ENCODE measurements at places on chromosomes 2 and 18.

GRCh38 chr2:106147159-106147558, 46.9 kb downstream of the UXS1 start:
- DNase-seq = no peak

- no peak for DNase-seq
Measured at GRCh38 chr2:106812383-106812782, 73.6 kb downstream of the ST6GAL2 start.

DNA sequence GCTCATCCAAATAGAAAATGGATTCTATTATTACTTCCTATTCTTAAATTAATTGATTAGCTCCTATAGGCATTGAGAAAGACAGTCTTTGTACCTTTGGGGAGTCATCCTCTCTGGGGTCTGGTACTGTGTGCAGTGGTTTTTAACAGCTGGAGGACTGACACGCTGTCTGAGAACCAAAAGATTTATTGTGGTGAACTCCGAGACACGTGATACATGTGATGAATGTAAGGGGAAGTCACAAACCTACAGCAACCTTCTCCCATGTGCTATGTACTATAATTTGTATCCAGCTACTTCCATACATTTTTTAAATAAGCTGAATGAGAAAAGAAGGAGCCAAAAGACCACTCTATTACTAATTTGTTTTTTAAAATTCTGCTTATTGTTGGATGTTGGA, 133.7 kb downstream of the GALNT3 start:
- peak; percentile 10 for DNase-seq

GRCh38 chr2:63814114-63814513, 27.6 kb upstream of the UGP2 start:
- no peak for DNase-seq

DNA sequence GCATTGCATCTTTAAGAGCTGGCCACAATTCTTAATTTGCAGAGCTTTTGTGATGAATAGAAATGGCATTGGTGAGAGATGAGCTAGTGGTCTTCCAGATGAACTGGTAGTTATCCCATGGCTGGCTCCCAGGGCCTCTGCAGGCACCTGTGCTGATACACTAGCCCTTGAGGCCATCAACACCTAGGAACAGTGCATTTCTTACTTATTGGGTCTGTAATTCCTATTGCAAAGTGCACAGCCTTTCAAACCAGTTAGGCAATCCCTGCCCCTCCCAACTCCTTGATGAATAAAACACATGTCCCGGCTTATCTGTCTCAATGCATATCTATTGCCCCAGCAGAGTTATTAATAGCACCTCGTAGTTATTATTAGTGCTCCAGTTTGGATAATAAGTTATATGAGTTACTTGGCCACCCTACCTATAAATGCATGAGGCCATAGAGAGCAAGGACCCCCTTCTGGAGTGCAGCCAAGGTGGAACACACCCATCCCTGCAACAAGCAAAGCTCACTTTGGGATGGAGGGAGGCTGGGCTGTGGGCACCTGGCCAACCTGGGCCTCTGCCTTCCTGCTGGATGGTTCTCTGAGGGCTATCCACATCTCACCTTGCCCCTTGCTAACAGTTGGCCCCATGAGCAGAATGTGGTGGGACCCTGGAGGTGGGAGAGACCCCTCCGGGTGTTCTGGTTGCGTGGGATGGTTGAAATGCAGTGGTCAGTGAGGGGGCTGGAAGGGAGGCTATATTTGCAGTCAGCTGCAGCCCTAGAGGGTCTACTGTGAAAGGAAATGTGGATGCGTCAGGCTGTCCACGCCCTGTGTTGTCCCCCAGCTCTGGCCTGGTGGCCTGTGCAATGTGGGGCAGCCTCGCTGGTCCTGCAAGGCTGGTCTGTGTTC, 455.9 kb upstream of the HS6ST1 start:
- no peak for DNase-seq

- DNase-seq = peak; percentile 4
Measured at GRCh38 chr18:33404244-33404873, 36.2 kb downstream of the CCDC178 start.

- DNase-seq = no peak
Measured at GRCh38 chr2:193539188-193539587, 1344.5 kb upstream of the TMEFF2 start.

GRCh38 chr2:111121828-111122630, 1.3 kb downstream of the BCL2L11 start:
- peak; percentile 88 for DNase-seq

GRCh38 chr2:50602636-50603327, 429.1 kb downstream of the NRXN1 start:
- DNase-seq = no peak

DNA sequence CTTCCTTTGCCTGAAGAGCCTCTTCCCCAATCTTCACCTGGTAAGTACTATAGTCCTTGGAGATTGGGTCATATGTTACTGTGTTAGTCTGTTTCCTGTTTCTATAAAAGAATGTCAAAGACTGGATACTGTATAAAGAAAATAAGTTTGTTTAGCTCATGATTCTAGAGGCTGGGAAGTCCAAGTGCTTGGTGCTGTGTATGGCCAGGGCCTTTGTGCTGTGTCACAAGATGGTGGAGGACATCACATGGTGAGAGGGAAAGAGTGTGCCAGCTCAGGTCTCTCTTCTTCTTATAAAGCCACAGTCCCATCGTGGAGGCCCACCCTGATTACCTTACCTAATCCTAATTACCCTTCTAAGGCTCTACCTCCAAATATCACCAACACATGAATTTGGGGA, 20.9 kb downstream of the ARHGAP28 start:
- DNase-seq = no peak

DNA sequence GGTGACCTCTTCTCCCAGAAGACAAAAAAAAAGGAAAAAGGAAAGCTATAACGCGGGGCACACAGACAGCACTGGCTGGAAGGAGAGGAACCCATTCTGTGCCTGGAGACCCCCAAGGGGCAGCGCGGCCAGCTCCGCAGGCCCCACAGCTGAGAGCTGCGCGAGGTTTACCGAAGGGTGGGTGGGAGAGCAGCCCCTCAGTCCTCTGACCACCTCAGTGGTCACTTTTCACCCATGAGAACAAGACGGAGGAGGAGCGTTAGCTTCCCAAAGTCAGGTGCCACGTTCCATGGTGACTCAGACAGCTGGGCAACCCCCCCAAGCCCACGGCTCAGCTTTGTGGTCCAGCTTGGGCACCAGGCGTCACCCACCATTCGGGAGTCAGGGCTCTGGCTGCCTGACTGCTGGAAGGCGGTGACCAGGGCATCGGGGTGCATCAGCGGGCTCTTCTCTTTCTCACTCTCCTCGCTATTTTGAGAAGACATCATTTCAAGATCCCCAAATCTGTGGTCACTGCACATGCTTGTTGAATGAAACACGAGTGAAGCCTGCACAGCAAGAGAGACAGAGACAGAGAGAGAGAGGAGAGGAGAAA, 35.2 kb downstream of the RPL31 start:
- DNase-seq = no peak

- DNase-seq = no peak
Measured at GRCh38 chr2:28137221-28137620, 246.7 kb downstream of the BABAM2 start.

GRCh38 chr2:19250906-19251305, 107.5 kb downstream of the OSR1 start:
- DNase-seq = no peak

DNA sequence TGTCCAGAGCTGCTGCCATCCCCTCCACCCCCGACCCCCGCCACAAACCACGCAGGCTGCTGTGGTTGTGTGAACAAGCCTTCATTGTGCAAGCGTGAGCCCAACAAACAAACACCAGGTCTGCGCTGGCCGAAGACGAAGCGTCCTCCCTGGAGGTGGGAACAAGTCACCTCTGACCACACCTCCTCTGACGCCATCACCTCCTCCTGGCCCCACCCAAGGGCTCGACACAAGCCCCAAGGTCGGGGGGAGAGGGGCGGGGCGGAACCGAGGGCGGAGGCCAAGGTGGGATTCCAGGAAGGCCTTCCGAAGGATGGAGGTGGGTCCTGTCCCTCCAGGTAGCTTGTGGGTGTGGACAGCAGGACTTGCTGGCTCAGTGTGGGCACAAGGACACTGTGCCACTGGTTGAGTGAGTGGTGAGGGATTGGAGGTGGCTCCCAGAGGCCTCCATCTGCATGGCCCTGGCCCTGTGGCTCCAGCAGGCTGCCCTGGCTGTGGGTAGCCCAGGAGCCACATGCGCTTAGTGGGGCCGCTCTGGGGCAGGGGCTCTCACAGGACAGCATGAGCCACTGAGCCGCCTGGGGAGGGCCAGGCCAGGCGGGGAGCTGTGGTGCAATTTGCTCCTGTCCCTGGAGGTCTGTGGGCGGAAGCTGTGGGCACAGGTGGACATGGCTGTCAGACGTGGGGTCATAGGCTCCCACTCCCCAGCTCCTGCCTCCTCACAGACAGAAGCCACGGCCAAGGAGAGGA, 7.4 kb upstream of the GPR17 start:
- DNase-seq = peak; percentile 36

GRCh38 chr2:105085525-105085924, 47.7 kb downstream of the MRPS9 start:
- no peak for DNase-seq

DNA sequence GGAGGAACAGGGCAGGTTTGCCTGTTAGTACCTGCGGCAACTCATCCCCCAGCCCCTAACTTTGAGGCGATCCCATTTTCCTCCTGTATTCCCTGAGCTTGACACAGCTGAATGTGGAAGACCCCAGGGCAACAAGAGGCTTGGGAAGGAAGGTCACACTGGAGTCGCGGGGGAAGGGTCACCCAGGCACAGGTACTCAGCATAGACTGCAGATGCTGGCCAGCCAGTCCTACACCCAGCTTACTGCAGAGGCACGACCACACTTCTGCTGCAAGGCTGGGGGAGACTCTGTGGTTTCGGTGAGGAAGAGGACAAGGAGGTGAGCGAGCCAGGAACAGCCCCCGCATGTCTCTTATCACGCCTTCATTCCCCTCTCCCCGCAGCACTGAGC, 91.5 kb downstream of the MALT1 start:
- no peak for DNase-seq

DNA sequence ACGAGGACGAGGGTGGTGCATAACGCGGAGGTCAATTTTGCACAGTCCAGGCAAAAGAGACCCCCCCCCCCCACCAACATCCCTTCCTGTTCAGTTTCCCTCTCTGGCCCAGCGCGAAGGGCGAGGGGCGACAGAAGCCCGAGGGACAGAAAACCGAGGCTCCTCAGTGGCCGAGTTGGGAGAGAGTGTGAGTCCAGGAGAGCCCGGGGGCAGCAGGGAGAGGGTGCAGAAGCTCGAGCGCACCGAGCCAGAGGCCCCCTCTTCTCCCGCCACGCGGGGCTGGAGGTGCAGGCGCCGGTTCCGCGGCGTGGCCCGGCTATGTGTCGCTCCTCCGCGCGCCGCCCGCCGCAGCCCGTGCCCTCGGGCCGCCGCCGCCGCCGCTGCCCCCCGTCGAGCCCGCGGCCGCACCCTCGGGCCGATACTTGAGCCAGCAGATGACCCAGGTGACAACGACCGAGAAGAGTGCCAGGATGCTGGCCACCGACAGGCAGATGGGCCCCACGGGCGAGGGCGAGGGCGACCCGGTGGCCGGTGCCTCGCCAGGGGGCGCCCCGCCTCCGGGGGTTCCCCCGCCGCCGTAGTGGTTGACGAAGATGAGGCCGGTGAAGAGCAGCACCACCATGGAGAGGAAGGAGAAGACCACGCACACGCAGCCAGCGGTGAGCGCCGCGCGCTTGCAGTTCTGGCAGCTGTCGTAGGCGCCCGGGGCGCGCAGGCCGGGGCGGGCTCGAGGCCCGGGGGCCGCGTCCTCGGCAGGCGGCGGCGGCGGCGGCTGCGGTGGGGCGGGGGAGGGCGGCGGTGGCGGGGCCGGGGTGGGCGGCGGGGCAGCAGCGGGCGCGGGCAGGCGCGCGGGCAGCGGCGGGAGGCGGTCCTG, 20.2 kb upstream of the PAX3 start:
- DNase-seq = no peak

- DNase-seq = no peak
Measured at GRCh38 chr2:47205576-47206141, 50.6 kb upstream of the STPG4 start.

DNA sequence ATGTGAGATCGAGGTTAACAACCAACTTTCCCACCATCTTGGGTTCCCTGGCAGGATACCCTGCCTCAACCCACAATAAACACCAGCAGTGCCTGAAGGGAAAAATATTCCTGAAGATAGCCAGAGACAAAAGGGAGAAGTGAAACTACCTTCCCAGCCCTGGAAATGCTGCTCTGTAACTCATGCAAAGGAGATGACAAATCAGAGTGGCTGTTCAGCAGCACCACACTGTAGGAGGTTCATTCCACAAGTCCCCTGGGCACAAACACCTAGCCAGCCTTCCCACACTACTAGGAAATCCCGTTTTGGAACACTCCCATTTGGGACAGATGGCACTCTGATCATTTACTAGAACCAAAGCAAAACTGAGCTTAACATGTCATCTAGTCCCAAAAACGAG, 190.7 kb upstream of the RBBP8 start:
- no peak for DNase-seq

GRCh38 chr2:177832611-177833433, 239.8 kb downstream of the PDE11A start:
- DNase-seq = no peak

GRCh38 chr2:240374085-240374907, 61.2 kb upstream of the GPC1 start:
- DNase-seq = no peak

DNA sequence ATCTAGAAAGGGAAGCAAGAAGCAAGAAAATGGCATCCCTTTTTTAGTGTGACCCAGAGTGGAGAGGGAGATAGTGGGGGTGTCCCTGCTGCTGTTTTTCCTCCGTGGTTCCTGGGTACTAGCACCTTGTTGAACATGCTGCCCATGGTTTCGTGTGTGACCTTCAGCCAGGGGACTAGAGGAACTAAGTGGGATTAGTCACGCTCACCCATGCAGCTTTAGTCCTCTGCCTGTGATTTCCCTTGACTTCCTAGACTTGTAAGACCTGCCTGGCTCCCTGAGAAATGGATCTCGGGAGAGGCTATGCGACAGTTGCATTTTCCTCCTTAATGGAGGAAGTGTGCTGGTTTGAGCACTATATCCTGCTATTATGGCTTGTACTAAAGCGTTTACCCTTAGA, 471.4 kb downstream of the DCDC2C start:
- no peak for DNase-seq

GRCh38 chr18:24630346-24630880, 170.0 kb downstream of the HRH4 start:
- DNase-seq = no peak

DNA sequence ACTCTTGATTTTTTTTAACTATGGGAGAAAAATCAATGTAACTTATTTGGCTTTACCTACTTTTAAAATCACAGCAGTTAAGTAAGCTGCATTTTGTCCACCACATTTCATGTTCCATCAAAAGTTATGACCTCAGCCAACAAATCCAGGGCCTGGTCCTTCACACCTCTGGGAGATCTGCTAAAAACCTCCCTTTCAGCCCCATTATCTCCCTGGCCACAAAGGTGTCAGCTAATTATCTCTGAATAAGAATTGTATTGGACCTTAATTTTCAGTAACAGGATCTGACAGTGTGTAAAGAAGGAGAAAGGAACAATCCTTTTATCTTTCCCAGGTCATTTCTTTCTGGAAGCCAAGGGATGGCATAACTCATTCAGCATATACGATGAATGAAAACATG, 359.3 kb downstream of the TMEM182 start:
- no peak for DNase-seq

- no peak for DNase-seq
Measured at GRCh38 chr18:2569338-2570207, 1.7 kb downstream of the METTL4 start.

- no peak for DNase-seq
Measured at GRCh38 chr18:25250474-25250851, 101.5 kb downstream of the ZNF521 start.

GRCh38 chr18:64966667-64967066, 784.1 kb upstream of the CDH7 start:
- DNase-seq = peak; percentile 41

Measured in NAMALWA (cell line).